Stimulated activated CD8-positive, alpha-beta memory T cell treated with anti-CD3 and anti-CD28 coated beads, Interleukin-4, amount 100 ng/mL, for 4 hours (primary cell): ENCODE measurements at places on chromosomes 2 and 18.

- no peak for DNase-seq
Measured at GRCh38 chr2:6113786-6114185, 421.6 kb downstream of the SOX11 start.

DNA sequence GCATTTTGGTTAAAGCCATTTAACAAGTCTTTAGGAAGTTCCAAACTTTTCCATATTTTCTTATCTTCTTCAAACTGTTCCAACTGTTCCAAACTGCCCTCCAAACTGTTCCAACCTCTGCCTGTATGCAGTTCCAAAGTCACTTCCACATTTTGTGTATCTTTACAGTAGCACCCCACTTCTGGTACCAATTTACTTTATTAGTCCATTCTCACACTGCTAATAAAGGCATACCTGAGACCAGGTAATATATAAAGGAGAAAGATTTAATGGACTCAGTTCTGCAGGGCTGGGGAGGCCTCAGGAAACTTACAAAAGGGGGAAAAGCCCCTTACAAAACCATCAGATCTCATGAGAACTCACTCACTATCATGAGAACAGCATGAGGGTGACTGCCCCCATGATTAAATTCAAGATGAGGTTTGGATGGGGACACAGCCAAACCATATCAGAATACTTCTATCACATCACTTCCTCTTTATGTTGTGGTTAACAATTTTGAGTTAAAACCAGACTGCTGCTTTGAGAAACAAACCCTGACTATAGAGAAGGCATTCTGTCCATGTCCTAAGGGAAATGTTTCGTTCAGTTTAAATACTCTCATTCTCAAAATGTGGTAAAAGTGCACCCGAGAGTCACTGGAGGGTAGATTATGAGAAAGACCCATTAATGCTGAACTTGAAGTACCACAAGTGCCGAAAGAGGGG is 11.0 kb downstream of the IL18R1 start:
- no peak for DNase-seq

DNA sequence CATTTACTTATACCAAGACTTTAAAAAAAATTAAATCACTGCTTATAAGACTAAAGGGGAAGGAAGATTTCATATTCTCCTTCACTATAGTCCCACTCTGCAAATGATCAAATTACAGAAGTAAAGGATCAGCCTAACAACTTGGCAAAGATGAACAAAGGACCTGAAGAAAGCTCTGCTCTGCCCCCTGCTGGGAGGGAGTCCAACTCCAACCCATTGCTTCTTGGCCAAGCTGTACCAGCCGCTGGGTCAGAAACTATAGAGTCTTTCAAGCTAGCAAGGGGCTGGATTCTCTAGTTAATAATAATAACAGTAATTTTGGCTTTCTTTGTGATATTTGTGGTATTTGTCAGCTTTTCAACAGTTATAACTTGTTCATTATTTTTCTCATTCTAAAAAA is 927.0 kb upstream of the CRIM1 start:
- no peak for DNase-seq

GRCh38 chr2:96804986-96805385 is 11.1 kb upstream of the CNNM3 start:
- DNase-seq, result no peak

DNA sequence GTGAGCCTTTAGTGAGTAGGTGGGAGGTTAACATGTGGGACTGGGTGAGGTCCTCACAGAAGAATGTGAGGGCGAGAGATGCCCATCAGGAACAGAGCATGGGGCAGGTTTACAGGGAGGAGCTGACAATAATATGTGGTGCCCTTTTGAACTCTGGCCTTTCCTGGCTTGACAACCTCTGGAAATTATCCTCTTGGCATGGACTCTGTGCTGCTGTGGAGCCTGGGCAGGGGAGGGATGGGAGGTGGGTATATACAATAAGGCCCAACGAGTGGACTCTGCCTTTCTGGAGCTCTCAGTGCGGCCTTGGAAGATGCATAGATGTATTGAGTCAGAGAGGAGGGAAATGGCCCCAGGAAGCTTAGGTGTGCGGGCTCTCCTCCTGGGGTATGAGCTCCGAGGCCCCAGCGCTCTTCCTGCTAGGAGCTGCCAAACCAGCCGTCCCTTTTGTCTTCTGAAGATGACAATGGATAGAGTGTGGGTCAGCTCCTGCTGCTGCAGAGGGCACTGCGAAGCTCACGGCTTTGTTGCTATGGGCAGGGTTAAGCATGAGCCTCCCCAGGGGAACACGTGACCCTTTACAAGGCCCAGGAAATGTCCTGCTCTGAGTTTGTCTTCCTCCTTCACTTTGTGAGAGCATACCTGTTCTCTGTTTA is 8.7 kb upstream of the PSD4 start:
- no peak for DNase-seq

GRCh38 chr2:95354925-95355324 is 47.6 kb upstream of the FAHD2A start:
- DNase-seq, result no peak

DNA sequence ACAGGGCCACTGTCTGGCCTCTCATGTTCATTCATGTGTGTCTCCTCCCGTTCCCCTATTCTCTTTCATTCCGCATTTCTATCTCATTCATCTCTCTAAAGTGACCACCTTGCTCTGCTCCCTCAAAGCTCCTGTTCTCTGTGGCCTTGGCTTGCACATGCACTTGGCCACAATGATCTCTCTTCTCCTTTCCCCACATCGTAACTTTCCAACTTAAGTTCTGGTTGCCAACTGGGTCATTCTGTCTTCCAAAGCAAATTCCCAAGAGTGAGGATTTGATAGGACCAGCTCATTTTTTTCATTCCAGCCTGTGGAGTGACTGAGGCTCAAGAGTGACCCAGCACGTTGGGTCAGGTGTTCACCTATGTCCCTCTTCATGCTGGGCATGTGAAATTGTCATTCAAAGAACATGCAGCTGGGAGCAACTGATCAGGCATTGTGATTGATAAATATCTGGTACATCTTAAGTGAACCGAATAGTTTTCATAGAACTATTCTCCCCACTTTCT is 14.3 kb upstream of the ITGA6 start:
- no peak for DNase-seq

- no peak for DNase-seq
Measured at GRCh38 chr2:169362118-169362893, at the start of gene LRP2. Gene LRP2, minus strand, starts transcription at chr2:169362534. Its CDS starts 135 bp downstream, at chr2:169362399.

DNA sequence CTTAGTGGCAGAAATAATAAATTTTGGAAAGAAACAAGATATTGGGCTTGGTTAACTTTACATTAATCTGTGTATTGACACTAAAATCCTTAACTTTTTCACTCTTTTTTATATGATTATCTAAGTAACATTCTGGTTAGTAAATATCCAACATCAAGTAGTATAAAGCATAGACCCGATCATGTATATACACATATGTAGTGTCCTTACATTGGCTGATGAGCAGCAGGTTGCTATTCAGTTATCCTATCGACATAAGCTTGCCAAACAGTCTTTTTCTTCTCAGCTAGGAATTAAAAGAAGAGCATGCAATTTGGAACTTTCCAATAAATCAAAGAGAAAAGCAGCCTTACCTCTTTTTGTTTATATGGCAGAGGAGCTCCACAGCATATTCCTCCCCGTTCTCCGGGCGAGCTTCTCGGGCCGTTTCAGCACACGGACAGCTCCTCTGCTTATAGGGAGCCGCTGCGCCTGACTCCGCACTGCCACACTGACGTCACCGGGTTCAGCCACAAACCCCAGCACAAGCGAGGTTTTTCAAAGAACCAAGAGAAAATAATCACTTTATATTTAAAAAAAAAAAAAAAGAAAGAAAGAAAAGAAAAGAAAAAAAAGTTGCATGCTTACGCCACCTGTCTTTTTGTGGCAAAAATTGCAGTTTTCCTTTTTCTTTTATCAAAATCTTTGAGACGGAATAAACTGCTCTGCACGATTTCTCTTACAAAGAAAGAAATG is at the start of gene SCG2:
Gene SCG2 (minus strand): TSS at position 430 of the 735 bp plus-strand sequence. CDS start 3,079 bp downstream, outside the sequence.
- no peak for DNase-seq

DNA sequence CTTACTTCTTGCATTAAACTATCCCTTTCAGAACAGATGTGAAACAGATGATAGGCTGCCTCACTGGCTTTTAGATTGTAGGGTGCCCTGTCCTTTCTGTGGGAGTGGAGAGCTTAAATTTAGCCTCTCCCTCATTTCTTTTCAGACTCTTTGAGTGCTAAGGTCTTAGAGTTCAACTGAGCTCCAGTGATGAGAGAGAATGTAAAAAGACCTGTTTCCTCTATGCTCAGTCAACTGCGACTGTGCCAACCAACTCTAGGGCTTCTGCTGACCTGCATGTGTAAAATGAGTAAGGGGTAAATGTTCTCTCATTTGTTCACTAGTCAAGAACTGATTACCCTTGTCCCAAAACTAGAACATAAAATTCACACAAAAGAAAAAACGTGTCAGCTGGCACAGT is 104.8 kb upstream of the TGFA start:
- DNase-seq, result no peak

GRCh38 chr2:235394278-235394828 is 99.5 kb upstream of the AGAP1 start:
- no peak for DNase-seq

- DNase-seq, result no peak
Measured at GRCh38 chr2:100196786-100197494, 54.5 kb upstream of the AFF3 start.

- no peak for DNase-seq
Measured at GRCh38 chr2:239110595-239111048, 262.7 kb downstream of the TWIST2 start.

GRCh38 chr2:62217970-62218369 is 22.1 kb downstream of the B3GNT2 start:
- no peak for DNase-seq

- no peak for DNase-seq
Measured at GRCh38 chr2:96895746-96896651, 26.1 kb upstream of the SEMA4C start.

DNA sequence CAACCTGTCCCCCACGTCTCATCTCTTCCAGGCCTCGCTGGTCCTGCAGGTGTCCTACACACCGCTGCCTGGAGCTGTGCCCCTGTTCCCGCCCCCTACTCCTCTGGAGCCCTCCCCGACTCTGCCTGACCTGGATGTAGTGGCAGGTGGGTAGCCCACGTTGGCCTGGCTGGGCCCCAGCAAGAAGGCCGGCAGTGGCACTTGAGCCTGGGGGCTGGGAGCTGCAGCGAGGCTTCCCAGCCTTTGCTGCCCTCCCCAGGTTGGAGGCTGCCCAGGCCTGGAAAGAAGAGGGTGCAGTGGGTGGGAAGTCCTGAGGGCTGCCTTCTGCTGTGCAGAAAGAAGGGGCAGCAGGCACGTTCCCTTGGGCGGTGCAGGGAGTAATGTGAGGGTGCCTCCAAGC is 58.4 kb downstream of the DYSF start:
- DNase-seq, result no peak

DNA sequence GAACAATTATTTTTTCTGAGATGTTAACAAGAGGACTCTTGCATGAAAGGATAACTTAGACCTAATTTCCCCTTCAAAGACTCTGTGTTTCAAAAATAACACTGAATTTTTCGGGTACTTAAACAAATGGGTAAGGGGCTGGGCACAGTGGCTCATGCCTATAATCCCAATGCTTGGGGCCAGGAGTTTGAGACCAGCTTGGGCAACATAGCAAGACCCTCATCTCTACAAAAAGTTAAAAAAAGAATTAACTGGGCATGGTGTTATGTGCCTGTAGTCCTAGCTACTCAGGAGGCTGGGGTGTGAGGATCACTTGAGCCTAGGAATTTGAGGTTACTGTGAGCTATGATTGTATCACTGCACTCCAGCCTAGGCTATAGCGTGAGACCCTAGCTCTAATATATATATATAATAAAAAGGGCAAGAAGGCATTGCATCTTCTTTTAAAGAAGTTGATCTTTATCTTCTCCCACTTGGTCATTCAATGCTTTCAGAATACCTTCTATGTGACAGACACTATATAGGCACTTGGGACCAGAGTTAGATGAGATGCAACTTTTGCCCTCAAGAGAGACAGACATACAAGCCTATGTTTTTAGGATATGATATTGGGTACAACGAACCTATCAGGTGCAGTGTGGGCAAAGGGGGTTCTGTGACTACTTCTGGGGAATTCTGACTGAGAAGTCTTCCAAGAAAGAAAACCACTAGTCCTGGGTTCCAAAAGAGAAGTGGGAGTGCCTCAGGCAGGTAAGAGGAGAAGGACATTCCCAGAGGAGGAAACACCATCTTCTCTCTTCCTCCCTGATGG is 120.0 kb downstream of the MYCN start:
- no peak for DNase-seq

DNA sequence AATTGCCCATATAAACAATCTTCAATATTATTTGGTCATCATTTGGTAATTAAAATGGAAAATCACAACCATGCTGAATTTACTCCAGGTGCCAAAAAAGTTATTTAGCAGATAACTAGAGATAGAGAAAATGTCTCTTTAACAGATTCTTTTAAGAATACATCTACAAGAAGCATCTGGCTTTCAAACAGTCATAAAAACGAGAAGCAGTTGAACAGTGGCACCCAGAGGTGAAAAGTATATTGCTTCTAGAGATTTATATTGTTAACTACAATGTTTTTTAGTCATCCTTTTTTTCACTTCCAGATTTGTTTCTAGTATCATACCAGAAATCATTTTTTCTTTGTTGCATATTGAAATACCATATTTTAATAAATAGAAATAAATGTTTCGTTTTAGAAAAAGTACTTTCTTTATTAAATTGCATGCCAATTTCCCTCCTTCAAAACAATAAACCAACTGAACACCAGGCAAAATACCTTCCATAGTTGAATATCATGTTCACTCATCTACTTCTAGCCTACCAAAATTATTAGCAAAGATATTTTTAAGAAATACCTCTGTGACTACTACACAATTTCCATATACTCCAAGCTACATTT is 65.4 kb upstream of the HNRNPA3 start:
- DNase-seq, result no peak

- no peak for DNase-seq
Measured at GRCh38 chr2:133849341-133849740, 281.1 kb upstream of the NCKAP5 start.

DNA sequence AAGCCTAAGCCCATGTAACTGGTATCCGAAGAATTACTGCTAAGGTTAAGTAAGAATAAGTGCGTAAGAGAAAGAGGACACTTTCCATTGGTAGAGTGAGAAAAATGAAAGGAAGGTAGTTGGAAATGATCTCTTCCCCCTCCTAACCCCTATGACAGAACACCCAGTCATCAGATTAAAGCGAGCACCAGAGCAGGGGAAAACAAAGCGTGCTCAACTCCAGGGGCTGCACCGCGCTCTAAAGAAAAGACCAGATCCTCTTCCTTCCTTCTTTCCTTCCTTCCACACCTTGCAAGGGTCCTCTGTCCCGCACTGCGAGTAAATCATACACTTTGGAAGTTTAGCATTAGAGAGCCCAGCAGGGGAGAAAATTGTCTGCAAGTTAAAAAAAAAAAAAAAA is 971 bp upstream of the CDH7 start:
- no peak for DNase-seq

GRCh38 chr2:101340141-101340551 is 31.6 kb upstream of the RNF149 start:
- no peak for DNase-seq

GRCh38 chr18:2049986-2050385 is 521.3 kb downstream of the METTL4 start:
- no peak for DNase-seq

GRCh38 chr18:6929370-6930102 is 188.1 kb downstream of the LAMA1 start:
- DNase-seq, result no peak

GRCh38 chr2:205706769-205707381 is 24.6 kb downstream of the NRP2 start:
- DNase-seq, result no peak
